ENCODE measurements at places on chromosomes 3 and 15.

DNA sequence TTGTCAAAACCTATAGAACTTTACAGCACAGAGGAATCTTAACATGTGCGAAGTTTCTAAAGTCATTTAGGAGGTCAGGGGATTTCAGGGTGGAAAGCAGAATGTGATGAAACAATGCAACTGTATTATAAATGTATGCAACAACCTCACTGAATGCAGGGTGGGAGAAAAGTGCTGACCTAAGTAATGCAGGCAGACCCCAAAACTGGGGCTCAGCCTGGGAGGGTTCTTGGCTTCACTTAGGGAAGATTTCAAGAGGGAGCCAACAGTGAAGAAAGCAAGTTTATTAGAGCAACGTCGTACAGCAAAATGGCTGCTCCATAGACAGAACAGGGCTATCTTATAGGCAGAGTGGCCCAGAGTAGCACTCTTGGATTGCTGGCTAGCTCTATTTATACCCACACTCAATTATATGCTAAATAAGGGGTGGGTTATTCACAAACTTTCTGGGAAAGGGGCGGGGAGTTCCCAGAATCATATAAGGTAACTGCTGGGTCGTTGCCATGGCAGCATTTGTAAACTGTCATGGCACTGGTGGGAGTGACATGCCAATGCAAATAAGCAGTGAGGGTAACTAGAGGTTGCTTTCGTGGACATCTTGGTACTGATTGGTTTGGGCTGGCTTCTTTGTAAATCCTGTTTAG lies 14.2 kb upstream of the CAND2 start:
- no peak for DNase-seq

DNA sequence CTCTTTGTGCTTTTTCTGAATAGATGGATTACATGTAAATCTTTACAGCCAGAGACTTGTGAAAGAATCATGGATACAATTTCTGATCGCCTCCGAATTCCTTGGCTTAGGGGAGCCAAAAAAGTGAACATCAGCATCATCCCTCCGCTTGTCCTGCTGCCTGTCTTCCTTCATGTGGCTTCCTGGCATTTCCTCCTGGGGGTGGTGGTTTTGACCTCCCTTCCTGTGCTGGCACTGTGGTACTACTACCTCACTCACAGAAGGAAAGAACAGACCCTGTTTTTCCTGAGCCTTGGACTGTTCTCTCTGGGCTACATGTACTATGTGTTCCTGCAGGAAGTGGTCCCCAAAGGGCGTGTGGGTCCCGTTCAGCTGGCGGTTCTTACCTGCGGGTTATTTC lies 5.9 kb downstream of the ZDHHC23 start:
- no peak for DNase-seq

- no peak for DNase-seq
Observed at GRCh38 chr15:66680502-66680901, 21.5 kb upstream of the SMAD6 start.

GRCh38 chr3:101824702-101825101 lies 24.6 kb upstream of the NFKBIZ start:
- DNase-seq: no peak

- DNase-seq: no peak
Observed at GRCh38 chr15:66430627-66431255, 44.0 kb downstream of the MAP2K1 start.

Measured in cerebellar nuclear complex (tissue), 1 donor.